Testis (tissue), 5 donors: ENCODE measurements at places on chromosomes 4 and X. TPM values are rescaled to one million over a fixed set of nuclear protein-coding genes. Genes with fewer than 3 reads are reported as not detected.

SGMS2 gene
- total RNA-seq = 22.2 TPM

STBD1 gene
- total RNA-seq = 2.5 TPM

PALLD gene
- 146 TPM for total RNA-seq

RHOH gene
- 1.2 TPM for total RNA-seq

TIMM17B gene
- total RNA-seq = 41.2 TPM

UGT2A1 gene
- 0.12 TPM for total RNA-seq

GRCh38 chrX:101729986-101730385 lies 70.3 kb upstream of the ARMCX2 start:
- no peak for DNase-seq

DNA sequence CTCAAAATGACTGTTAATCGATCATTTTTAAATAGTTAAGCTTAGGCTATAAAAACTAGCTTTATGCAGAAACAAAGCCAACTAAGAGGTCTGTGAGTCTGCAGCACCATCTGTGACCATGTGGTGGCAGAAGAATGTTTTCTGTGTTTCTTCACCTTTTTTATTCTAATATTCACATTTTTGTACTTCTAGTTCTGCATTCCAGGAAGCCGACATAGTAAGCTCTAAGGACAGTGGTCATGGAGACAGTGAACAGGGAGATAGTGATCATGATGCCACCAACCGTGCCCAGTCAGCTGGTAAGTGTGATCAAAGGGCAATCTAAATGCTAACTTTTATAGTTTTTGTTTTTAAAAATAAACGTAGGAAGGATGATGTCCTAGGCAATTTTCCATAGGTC lies 5.6 kb downstream of the PCDH10 start:
- DNase-seq = peak; percentile 28

- DNase-seq = no peak
Observed at GRCh38 chr4:185847352-185848097, 35.5 kb upstream of the SORBS2 start.

GRCh38 chr4:186939766-186940165 lies 216.1 kb upstream of the FAT1 start:
- no peak for DNase-seq
